ENCODE measurements at places on chromosomes 2 and 18. TPM values are rescaled to one million over a fixed set of nuclear protein-coding genes. Genes with fewer than 3 reads are reported as not detected.
A peak's percentile ranks its signal among the peaks of the same experiment; 100 is the strongest.

The TUBB8B gene
- total RNA-seq, result not detected

The TWIST2 gene
- total RNA-seq, result not detected

The ITGA4 gene
- total RNA-seq, result 27.7 TPM

The PCARE gene
- not detected for total RNA-seq

The LOXL3 gene
- 0.96 TPM for total RNA-seq

The GPR75 gene
- 1.2 TPM for total RNA-seq

The RNPEPL1 gene
- 43.8 TPM for total RNA-seq

DNA sequence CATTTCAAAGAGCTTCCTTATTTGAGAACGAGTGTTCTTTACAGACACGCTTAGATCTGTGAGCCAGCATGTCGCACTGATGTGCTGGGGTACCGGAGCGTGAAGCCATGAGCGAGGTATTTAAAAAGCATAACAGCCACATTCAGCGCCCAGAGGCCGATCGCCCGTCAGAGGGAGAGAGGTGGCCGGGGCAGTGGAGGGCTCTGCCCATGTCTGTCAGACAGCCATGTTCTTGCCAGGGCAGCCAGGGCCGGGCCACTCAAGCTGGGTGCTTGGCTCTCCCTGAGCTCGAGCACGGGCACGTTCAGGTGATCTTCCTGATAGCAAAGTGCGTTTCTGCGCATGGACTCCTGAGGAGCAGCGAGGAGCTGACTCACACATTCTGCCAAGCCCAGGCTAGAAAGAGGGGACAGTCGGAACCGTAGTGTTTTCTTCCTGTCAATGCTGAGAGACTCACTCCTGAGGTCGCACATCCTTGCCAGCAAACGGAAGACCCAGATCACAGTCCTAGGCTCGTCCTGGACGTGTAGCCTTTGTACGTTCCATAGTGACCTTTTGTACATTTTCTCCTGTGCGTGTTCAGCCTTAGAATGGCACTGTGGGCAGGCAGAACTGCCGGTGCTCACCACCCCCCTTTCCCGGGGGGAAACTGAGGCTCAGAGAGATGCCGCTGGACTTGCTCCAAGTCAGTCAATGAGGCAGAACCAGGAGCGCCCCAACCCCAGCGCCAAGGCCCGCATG, 100.7 kb downstream of the NFATC1 start:
- H3K27me3 ChIP-seq, result no peaks in the 10 kb centered on the region
- peak overlapping the region; percentile 51 for H3K27ac ChIP-seq
- peak; percentile 3 for DNase-seq
- peaks cover 31% of the 10 kb centered on the region for H3K4me1 ChIP-seq
- H3K36me3 ChIP-seq, result peaks cover 69% of the 10 kb centered on the region

GRCh38 chr2:129821445-129821844, 158.0 kb upstream of the RAB6C start:
- no peaks in the 10 kb centered on the region for H3K36me3 ChIP-seq
- no peak overlapping the region for H3K4me3 ChIP-seq
- DNase-seq, result no peak
- no peaks in the 10 kb centered on the region for H3K4me1 ChIP-seq
- no peaks in the 10 kb centered on the region for H3K27me3 ChIP-seq
- H3K27ac ChIP-seq, result no peak overlapping the region

DNA sequence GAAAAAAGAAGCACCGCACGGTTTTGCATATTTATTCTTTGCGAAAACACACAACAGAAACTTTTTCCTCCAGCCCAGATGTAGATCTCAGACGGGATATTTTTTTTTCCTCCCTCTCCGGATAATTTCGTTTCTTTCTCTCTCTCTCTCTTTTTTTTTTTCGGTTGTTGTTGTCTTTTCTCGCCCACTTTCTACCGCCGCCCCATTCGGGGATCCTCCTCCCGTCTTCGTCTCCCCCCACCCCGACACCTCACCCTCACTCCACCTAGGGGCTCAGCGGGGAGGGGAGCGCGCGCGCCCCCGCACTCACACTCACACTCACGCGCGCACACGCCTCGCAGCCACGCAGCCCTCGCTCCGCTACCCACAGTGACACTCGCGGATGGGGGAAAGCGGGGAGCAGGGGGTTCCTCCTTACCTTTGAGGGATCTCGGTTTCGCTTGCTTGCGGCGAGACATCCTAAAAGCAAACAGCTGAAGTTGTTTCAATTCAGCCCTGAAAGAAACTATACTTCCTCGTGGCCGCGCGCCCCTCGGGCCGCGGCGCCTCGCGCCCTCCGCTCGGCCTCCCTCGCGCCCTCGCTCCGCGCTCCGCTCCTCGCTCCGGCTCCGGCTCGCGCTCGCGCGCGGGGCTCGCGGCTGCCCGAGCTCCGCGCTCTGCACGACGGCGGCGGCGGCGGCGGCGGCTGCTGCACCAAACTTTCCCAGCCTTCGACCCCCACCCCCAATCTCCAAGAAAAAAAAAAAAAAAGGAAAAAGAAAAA, 1.3 kb downstream of the ZNF521 start:
- H3K27ac ChIP-seq, result no peak overlapping the region
- H3K36me3 ChIP-seq, result no peaks in the 10 kb centered on the region
- H3K4me1 ChIP-seq, result peaks cover 10% of the 10 kb centered on the region
- H3K27me3 ChIP-seq, result peaks cover 50% of the 10 kb centered on the region
- peak overlapping the region; percentile 71 for H3K4me3 ChIP-seq

GRCh38 chr2:18395555-18395954, 164.9 kb downstream of the RDH14 start:
- H3K27ac ChIP-seq, result no peak overlapping the region
- H3K4me3 ChIP-seq, result no peak overlapping the region
- H3K4me1 ChIP-seq, result no peaks in the 10 kb centered on the region
- H3K36me3 ChIP-seq, result no peaks in the 10 kb centered on the region
- no peak for DNase-seq
- no peaks in the 10 kb centered on the region for H3K27me3 ChIP-seq

DNA sequence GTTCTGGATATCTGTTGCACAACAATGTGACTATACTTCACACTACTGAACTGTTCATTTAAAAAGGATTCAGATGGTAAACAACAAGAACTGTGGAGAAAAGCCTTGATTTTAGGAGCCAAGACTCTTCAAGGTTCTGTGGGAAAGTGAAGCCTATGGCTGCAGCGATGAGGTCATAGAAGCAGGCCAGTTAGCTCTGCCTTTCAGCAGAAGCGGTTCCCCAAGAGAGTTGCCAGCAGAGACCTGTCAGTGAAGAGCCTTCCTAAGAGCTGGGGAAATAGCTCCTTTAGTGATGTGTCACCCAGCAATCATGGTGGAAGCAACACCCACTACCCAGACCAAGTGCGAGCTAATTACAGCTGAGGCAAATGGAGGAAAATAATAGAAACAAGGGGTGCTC, 346.5 kb upstream of the ETAA1 start:
- no peaks in the 10 kb centered on the region for H3K4me1 ChIP-seq
- no peak overlapping the region for H3K27ac ChIP-seq
- no peaks in the 10 kb centered on the region for H3K36me3 ChIP-seq
- no peak for DNase-seq
- no peaks in the 10 kb centered on the region for H3K27me3 ChIP-seq

- no peak for DNase-seq
- no peaks in the 10 kb centered on the region for H3K36me3 ChIP-seq
- H3K27ac ChIP-seq, result no peak overlapping the region
- no peaks in the 10 kb centered on the region for H3K4me1 ChIP-seq
- no peak overlapping the region for H3K4me3 ChIP-seq
These were observed 152.4 kb downstream of the LRRC30 start for GRCh38 chr18:7383002-7383980.

GRCh38 chr2:169715379-169716237, 18.0 kb upstream of the KLHL23 start:
- no peak overlapping the region for H3K4me3 ChIP-seq
- no peaks in the 10 kb centered on the region for H3K36me3 ChIP-seq
- no peak for DNase-seq
- H3K4me1 ChIP-seq, result no peaks in the 10 kb centered on the region
- no peak overlapping the region for H3K27ac ChIP-seq

GRCh38 chr2:197200051-197200761, 110.4 kb downstream of the ANKRD44 start:
- peaks cover 35% of the 10 kb centered on the region for H3K36me3 ChIP-seq
- DNase-seq, result no peak
- H3K4me3 ChIP-seq, result peak overlapping the region; percentile 17
- peaks cover 93% of the 10 kb centered on the region for H3K4me1 ChIP-seq
- H3K27ac ChIP-seq, result peak overlapping the region; percentile 91

DNA sequence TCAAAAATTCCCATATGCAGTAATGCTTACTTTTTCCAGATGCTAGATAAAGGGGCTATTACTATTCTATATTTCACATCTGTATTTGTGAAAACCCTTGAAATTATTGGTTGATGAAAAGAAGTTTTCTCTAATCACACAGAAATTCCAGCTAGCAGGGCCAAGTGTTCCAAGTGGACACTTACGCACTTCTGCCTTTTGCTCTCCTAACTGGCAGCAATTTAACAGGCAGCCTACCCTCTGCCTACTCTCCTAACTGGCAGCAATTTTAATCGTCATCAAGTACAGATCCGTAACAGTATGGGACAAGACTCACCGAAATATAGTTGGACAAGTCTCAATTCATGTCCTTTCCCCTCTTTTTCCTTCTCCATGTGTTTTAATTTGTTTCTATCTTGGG, 12.0 kb downstream of the LRRC30 start:
- no peak for DNase-seq
- H3K36me3 ChIP-seq, result no peaks in the 10 kb centered on the region
- H3K4me1 ChIP-seq, result no peaks in the 10 kb centered on the region
- H3K4me3 ChIP-seq, result no peak overlapping the region
- no peaks in the 10 kb centered on the region for H3K27me3 ChIP-seq

- H3K27ac ChIP-seq, result no peak overlapping the region
- H3K27me3 ChIP-seq, result no peaks in the 10 kb centered on the region
- no peak for DNase-seq
These were observed 245.5 kb upstream of the KCNJ3 start for GRCh38 chr2:154452906-154453493.

DNA sequence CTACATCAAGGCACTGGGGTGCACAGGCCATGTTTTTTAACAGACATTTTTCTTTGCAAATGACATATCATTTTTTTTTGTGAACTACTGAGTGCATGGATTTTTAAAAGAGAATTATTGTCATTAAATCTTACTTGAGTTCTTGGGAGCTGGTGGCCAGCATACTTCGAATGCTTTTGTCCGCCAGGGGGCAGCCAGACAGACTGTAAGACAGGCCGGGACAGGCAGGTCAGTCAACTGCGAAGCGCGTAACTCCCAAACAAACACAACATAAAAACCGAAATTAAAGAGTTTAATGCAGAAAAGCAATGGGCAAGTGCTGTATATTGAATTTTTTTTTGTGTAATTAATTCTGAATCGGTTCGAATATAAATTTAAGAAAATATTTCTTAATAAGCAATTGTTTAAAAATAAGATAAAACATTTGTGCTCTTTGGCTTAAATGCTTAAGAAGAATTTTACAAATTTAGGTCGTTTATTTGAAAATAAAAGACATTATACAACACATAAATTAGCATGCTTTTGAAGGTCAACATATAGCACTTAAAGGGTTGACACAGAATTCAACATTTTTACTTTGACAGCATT, 142.2 kb upstream of the PXDN start:
- no peak overlapping the region for H3K4me3 ChIP-seq
- DNase-seq, result peak; percentile 73
- peaks cover 9% of the 10 kb centered on the region for H3K27me3 ChIP-seq

GRCh38 chr2:52613064-52613463, 1154.5 kb upstream of the CHAC2 start:
- H3K4me1 ChIP-seq, result no peaks in the 10 kb centered on the region
- H3K4me3 ChIP-seq, result no peak overlapping the region
- no peak overlapping the region for H3K27ac ChIP-seq
- H3K36me3 ChIP-seq, result no peaks in the 10 kb centered on the region

- no peak for DNase-seq
- H3K27ac ChIP-seq, result no peak overlapping the region
- peaks cover 4% of the 10 kb centered on the region for H3K4me1 ChIP-seq
- no peak overlapping the region for H3K4me3 ChIP-seq
- H3K27me3 ChIP-seq, result peaks cover 19% of the 10 kb centered on the region
These were observed 150.7 kb downstream of the GBX2 start for GRCh38 chr2:236017446-236017845.

DNA sequence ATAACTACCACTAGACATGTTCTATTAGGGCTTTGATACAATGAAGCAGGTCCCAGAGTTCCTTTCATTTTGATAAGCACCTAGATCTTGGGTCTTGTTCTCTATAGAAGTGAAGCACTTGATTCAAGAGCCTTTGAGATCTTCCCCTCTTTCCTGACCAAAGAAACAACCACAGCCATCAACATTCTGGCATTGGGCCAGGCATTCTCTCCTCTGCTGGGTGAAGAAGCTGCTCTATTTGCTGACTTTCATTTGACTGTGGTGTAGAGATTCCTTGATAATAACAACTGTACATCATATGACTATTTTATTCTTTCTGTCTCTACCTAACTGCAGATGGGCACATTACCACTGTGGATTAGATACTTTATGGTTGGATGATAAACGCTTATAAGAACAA, 96.6 kb upstream of the LYPD1 start:
- no peak for DNase-seq
- no peaks in the 10 kb centered on the region for H3K27me3 ChIP-seq
- H3K4me1 ChIP-seq, result no peaks in the 10 kb centered on the region

DNA sequence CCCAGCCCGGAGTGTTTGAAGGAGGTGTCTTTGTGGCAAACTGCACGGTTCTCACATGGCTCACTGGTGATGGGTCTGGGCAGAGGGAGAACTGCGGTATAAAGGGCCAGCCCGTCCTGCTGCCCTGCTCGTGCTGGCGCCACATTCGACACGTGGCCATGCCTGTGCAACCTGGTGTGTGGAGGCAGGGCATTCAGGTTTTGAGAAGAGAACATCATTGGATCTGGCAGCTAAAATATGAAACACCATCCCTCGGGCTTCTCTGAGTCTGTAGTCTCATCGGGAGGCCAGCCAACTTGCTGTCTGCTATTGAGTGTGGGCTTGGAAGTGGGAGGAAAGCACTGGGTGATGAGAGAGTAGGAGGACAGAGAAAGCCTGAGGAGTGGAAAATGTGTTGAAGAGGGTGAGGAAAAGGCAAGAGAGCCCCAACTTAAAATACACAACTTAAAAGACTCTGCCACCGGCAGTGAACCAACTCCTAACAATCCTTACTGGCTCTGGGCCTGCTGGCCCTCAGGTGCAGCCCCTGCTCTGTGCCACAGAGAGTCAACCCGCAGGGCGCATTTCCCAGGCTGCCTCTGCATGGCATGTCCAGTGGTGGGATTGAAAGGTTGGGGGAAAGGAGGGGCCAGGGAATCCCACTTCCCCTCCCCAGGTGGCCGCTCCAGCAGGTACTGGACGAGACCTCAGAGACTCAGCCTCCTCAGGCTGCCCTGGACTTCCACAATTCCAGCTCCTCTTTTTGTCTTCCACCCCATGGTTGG, 112.7 kb upstream of the DLX2 start:
- no peak overlapping the region for H3K4me3 ChIP-seq
- no peak overlapping the region for H3K27ac ChIP-seq
- H3K27me3 ChIP-seq, result no peaks in the 10 kb centered on the region
- DNase-seq, result no peak
- peaks cover 13% of the 10 kb centered on the region for H3K4me1 ChIP-seq
- no peaks in the 10 kb centered on the region for H3K36me3 ChIP-seq

- DNase-seq, result no peak
- H3K36me3 ChIP-seq, result no peaks in the 10 kb centered on the region
- H3K27ac ChIP-seq, result no peak overlapping the region
These were observed 96.4 kb downstream of the EN1 start for GRCh38 chr2:118750959-118751565.

Measured in activated CD4-positive, alpha-beta T cell treated with anti-CD3 and anti-CD28 coated beads for 36 hours (primary cell).